ENCODE measurements at places on chromosomes 12 and 14.

DNA sequence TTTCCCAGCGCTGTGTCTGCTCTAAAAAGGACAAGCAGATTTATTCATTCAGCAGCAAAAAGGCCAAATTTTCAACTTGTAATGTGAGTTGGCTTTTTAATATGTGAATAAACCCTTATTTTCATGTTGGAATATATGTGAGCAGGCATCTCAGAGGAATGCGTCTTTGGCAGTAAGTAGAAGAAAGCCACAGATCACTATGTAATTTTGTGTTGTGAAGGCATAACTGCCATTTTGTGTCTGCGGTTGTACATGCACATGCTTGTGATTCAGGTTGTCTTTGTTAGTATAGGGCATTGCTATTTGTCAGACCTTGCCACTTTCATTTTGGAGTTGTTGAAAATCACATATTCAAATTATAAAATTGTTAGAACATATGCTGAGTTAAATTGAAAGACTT, 398.8 kb upstream of the RGS6 start:
- DNase-seq = no peak

GRCh38 chr12:19539836-19540235, 100.5 kb downstream of the AEBP2 start:
- no peak for DNase-seq

- DNase-seq = no peak
Observed at GRCh38 chr12:76866726-76867125, 12.1 kb downstream of the CSRP2 start.

DNA sequence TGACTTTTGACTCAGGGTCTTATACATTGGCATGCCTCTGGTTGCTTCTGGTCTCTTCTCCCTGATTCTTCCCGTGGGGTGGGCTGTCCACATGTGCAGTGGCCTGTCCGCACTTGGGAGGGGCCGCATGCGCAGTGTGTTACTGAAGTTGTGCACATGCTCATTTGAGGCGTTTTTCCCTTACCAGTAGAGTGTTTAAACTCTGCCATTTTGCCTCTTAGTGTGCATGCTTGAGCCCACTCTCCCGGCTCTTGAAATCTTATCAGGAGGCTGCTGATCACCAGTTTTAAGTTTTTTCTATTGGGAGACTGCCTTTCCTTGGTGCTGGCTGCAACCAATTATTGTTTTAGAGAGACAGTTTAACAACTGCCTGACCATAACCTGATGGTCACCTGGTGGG, 32.1 kb upstream of the HECTD1 start:
- no peak for DNase-seq

GRCh38 chr14:99187858-99188257, 84.1 kb downstream of the BCL11B start:
- DNase-seq = no peak

- DNase-seq = no peak
Observed at GRCh38 chr14:42027271-42027670, 420.6 kb downstream of the LRFN5 start.

GRCh38 chr14:80215756-80216581, 4.7 kb upstream of the DIO2 start:
- DNase-seq = no peak

- DNase-seq = no peak
Observed at GRCh38 chr12:14387219-14387871, 21.9 kb downstream of the ATF7IP start.

- no peak for DNase-seq
Observed at GRCh38 chr14:103081951-103082350, 2.1 kb upstream of the LBHD2 start.

GRCh38 chr12:129696926-129697325, 206.9 kb downstream of the TMEM132D start:
- no peak for DNase-seq

DNA sequence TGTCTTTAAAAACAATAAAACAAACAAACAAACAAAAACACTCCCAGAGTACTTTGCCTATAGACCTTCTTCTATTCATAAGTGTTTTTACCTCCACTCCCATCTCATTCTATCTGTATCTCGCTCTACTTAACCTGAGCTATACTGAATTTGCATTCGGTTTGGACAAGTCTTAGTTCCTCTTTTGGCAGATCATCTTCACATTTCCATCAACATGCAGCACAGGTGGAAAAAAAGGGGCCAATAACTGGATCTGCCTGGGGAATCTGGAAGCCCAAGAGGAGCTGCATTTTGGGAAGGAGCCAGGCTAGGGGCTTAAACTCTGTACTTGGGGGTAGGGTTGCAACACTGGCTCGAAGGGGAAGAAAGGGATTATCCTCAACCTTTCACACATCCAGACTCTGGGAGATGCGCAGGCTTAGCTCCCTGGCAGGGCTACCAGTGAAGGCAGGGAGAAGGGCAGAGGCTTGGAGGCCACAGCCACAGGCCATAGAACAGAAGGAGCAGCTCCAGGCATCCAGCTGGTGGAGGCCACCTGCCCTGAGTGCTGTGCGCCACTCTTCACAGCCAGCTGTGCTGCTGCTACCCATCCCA, 4.1 kb downstream of the NINJ2 start:
- no peak for DNase-seq

DNA sequence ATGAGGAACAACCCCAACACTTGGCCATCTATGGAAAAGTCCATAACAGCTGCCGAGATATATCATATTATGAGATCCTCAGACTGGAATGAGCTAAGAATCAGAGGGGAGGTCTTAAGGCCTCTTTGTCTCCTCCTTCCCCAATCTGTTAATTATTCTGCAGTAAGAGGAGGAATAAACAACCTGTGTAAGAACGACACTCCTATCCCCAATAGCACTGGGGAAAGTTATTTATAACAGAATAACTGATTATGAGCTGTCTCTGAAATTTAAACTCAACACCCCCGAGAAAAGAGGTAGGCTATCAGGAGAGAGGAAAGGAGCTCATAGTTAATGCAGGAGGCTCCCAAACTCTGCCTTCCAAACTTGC, 68.0 kb downstream of the NIN start:
- DNase-seq = no peak

GRCh38 chr14:25103271-25103670, 53.3 kb upstream of the STXBP6 start:
- DNase-seq = no peak

- DNase-seq = no peak
Observed at GRCh38 chr12:92147491-92147890, 1.8 kb upstream of the BTG1 start.

GRCh38 chr12:78938341-78939084, 73.9 kb downstream of the SYT1 start:
- DNase-seq = no peak

DNA sequence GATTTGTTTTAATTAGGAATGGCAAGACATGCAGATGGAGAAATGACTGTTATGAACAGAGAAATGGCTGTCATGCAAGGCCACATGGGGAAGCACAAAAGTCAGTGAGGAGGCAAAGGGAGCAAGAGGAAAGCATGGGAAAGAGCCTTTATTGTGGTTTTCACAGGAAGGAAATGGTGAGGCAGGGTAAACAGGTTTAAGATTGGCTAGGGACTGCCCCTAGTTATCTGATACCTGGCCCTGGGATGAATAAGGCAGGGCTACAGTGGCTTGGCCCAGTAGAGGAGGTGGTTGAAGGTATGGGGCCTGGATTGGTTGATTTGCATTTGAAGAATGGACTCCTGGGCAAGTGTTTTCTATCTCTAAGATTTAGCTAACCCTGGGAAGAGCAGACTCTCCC, 168.7 kb upstream of the CNOT2 start:
- no peak for DNase-seq

DNA sequence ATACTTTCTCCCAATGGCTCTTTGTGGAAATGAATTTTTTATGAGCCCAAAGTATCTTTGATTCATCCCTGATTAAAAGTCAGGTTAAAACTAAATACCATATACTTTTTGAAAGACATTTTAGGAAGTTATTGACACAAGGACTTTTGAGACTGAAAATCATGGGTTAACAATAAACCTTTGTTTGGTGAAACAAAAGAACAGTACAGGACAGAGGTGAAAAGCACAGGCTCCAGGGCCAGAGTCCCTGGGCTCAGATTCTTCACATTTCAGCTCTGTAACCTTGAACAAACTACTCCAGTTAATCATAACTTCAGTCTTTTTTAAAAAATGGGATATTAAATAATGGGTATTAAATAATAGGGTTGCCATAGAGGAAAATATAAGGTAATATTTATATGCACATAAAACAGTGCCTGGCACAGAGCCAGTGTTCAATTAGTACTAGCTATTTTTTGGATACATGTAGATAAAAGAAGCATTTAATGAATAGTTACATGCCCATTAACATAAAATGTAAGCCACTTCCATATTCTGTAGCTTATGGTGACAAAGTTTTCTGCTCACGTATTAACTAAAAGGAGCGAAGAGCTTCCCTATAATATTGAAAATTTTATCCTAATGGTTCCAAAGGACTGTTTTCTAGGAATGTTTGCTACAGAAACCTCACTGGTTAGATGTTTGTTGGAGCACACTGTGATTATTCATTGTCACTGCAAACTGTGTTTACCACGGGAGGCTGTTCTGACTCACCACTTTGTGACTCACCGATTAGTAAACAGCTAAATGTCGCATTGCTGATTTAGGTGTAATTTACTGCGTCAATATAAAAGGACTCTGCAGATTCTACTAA, 255.4 kb downstream of the DAD1 start:
- no peak for DNase-seq

All from hippocampal formation (tissue), 2 donors.